Anterior cingulate cortex (tissue), 58 donors: ENCODE measurements at places on chromosomes 7 and 10.

DNA sequence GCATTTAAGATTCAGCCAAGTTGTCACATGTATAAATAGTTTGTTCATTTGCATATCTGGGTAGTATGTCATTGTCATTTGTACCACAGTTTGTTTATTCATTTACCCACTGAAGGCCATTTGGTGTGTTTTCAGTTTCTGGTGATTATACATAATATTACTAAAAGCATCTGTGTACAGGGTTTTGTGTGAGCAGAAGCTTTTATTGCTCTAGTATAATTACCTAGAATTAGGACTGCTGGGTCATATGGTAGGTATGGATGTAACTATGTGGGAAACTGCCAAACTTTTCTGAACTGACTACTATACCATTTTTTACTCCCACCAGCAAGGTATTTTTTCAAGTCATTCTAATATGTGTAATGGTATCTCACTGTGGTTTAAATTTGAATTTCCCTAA lies 584.0 kb upstream of the GHITM start:
- no peak for DNase-seq

GRCh38 chr10:42997849-42998165 lies 79.1 kb upstream of the RET start:
- DNase-seq: no peak

DNA sequence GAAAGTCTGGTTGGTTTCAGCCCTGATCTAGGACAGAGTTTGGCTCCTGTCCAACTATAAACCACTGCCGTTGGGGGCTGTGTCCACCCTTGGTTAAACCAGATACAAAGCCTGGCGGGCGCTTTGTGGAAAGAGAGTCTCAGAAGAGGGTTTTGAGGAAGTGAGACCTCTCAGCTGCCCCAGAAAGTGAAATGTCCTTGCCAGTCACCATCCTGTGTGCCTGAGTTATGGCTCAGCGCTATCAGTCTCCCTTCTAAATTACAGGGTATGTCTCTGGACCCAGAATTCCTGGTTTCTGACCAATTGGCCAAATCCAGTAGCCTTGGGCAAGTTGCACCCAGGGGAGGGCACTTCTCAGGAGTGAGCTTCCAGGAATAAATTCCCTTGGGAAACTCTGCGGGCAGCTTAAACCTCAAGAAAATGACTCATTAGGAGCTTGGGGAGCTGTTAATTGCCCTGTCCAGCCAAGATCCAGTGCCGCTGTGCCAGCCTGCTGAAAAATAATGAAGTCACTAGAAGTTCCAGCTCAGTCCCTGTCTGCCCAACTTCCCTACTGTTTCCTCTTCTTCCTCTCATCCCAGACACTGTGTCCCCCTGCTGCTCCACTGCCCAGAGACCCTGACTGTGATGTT lies 66.7 kb upstream of the PDZD8 start:
- no peak for DNase-seq

- DNase-seq: no peak
Measured at GRCh38 chr7:129281163-129281562, 56.3 kb downstream of the AHCYL2 start.

DNA sequence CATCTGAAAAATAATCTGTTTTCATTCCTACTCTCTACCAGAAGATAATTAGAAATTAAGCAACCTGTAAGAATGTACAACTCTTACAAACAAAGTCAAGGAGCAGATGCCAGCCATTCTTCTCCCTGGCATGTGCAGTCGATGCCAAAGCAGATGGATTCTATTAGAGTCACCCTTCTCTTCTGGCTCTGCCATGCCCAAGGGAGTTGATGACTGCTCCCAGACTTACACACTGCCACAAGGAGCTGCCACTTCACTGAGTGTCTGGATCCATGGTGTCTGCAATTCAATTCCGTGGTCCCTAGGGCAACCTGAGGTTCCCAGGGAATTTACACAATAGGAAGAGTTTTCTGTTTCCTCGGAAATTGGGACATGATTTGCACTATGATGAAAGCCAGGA lies 89.1 kb upstream of the IFRD1 start:
- DNase-seq: no peak

- DNase-seq: no peak
Measured at GRCh38 chr7:8035647-8036518, 67.3 kb downstream of the GLCCI1 start.

GRCh38 chr7:106071356-106071998 lies 40.6 kb downstream of the SYPL1 start:
- no peak for DNase-seq

DNA sequence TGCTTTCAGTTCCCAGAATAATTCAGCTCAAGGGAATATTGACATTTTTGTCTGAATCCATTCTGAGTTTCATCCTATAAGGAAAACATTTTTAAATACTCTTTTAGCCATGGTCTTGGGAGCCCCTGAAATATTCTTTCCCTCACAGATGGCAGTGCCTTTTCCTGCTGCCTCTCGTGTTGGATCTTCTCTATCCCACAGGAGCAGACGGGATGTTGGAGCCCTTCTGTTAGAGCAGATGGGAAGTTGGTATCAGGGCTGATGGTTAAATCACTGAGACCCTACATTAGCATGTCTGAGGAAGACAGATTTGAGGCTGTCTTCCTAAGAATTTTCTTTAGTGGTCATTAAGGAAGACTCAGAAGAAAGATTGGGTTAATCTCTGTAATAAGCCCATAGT lies 737.8 kb downstream of the LRMDA start:
- DNase-seq: no peak

- DNase-seq: no peak
Measured at GRCh38 chr10:43479275-43479674, 42.4 kb downstream of the ZNF487 start.

DNA sequence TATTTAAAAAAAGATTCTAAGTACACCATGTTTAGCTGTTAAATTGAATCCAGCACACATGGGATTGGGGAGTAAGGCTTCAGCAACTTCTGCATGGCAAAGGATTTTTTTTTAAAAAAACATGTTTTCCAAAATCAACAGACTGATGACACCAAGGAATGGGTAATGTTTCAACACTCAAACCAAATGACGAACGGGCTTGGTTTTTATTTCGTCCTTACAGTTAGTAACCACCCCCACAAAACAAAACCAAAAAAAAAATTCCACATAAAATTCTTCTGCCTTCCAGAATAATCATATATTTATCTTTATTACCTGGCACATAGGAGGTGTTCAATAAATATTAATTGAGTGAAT lies 45.7 kb downstream of the ICA1 start:
- no peak for DNase-seq

- DNase-seq: no peak
Measured at GRCh38 chr7:144830811-144831210, 5.0 kb downstream of the TPK1 start.

DNA sequence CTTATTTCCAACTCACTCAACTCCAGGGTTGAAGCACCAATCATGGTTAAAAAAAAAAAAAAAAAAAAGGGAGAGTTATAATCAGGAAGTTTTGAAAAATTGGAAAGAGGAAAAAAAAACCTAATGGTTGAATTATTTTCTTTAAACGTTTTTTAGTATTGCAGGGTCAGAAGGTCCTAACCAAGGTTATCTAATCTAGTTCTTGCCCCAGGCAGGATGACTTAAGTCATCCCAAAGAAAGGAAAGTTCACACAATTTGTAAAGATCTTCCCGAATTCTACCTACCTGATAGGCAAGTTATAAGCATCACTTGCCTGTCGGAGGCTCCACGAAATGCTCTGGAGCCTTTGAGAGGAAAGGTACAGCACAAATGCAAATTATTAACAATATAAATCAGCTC lies 208.1 kb upstream of the PLXNA4 start:
- DNase-seq: no peak

DNA sequence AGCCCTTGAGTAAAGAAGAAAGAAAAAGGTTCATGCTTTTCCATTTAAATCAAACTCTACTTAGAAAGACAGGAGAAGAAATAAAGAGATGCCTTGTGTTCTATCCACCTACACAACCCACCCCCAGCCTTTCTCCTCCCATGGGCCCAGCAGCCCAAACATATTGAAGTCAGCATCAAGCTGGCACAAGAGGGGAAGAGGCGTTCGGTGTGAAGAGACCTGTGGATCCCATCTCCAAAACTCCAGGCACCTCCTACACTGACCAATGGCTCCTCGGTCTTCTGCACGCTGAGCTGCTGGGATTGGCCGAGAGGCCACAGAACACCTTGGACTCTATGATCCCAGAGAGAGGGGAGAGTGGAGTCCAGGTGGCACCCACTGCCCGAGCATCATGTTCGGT lies 66.0 kb upstream of the CELF2 start:
- DNase-seq: no peak

GRCh38 chr7:40758590-40758989 lies 623.8 kb downstream of the SUGCT start:
- DNase-seq: no peak

GRCh38 chr10:22683140-22683389 lies 31.3 kb downstream of the PIP4K2A start:
- DNase-seq: no peak

GRCh38 chr10:130921461-130921860 lies 390.1 kb downstream of the TCERG1L start:
- no peak for DNase-seq

DNA sequence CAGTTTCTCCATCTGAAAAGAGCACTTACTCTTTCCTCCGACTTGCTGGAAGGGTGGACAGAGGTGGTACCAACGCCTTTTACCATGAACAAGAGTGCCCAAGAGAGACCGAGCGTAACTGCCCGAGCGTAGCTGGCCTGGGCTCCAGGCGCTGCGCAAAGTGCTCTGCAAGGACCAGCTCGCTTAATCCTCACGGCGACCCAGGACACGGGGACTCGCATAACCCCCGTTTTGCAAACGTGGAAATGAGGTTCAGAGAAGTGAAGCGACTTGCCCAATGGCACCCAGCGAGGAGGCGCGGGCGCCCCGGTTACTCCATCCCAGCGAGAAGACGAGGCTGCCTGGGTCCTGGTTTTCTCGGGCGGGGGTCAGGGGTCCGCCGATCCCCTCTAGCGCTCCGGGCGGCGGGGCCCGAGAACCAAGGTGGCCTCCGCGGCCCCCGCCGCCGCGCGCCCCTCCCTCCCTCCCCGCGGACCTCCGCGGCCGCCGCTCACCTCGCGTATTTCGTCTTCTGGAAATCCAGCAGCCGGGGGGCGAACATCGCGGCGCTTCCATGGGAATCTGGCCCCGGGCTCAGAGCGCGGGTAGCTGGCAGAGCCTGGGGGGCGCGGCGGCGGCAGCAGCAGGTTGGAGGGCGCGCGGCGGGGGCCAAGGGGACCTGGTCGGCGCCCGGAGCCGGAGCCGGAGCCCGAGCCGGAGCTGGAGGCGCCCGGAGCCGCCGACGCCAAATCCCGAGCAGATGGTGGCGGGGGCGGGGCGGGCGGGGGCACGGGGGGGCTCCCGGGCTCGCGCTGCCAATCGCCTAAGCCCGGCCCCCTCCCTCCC lies at the start of gene MMD2:
Gene MMD2 (minus strand): TSS at position 711 of the 825 bp plus-strand sequence. CDS start 170 bp downstream, at position 541.
- DNase-seq: peak; percentile 31

DNA sequence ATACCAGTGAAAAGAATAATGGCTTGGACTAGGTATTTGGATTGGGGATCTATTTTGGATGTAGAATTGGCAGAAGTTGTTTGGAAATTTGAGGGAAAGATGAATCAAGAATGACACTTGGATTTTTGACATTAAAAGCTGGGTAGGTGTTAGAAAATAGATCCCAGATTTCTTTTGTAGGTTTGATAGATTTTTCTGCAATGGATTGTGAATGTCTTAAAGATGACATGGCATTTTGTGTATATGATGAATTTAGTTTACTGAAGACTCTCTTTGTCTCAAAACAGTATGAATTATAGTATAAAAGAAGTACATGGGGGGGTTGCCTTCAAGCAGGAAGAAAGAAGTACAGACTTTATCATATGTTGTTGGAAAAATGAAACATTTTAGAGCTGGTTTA lies 75.8 kb downstream of the MPLKIP start:
- no peak for DNase-seq

- no peak for DNase-seq
Measured at GRCh38 chr7:103148131-103148993, 537 bp downstream of the NAPEPLD start.

- no peak for DNase-seq
Measured at GRCh38 chr7:10648289-10648688, 325.4 kb upstream of the PHF14 start.

- DNase-seq: no peak
Measured at GRCh38 chr10:101452593-101452992, 98.6 kb downstream of the BTRC start.

DNA sequence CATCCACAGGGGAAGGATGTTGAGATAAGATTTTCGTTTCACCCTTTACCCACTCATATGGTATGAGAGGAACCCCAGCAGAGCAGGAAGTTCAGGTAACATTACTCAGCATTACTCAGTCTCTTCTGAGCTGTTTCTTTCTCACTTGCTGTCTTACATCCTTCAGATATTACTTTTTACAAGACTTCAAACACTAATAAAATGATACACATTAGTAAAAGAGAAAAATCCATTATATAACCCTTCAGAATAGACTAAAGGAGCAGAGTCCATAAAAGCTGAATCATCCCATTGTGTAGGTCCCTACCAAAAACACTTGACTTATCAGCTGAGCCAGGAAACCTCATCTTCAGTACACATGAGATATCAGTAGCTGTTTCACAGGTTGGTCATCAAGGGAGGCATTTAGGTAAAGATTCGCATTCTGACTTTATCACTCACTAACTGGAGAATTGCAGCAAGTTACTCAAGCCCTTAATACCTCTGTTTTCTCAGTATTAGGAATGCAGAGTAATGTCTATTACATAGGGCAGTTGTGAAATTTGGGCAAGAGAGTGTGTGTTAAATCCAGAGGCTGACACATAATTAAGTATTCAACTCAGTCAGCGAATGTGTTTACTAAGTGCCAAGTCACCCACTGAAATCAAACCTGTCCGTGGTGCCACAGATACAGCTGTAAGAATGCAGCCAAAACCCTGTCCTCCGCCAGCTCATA lies 44.7 kb downstream of the KLF6 start:
- no peak for DNase-seq

DNA sequence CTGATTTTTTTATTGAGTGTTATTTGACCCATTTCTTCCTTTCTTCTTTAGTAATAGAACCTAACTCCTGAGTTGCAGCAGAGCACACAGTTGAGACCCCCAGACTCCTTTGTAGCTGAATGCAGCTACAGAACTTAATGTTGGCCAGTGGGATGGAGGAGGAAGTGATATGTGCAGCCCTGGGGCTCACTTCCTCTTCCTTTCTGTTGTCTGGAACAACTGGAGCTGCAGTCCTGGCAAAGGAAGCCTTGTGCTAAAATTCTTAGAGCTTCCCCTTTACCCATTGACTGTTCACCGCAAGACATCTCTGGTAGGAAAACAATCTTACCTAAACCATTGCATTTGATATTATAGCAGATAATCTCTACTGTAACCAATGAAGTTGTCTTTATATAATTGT lies 86.6 kb downstream of the ITGB8 start:
- no peak for DNase-seq

- DNase-seq: no peak
Measured at GRCh38 chr7:21191321-21192073, 236.4 kb upstream of the SP4 start.

- no peak for DNase-seq
Measured at GRCh38 chr10:12606461-12606860, 257.1 kb downstream of the CAMK1D start.

- no peak for DNase-seq
Measured at GRCh38 chr7:5697754-5698424, 83.6 kb downstream of the RNF216 start.
